ENCODE measurements at places on chromosomes 12 and 14.

DNA sequence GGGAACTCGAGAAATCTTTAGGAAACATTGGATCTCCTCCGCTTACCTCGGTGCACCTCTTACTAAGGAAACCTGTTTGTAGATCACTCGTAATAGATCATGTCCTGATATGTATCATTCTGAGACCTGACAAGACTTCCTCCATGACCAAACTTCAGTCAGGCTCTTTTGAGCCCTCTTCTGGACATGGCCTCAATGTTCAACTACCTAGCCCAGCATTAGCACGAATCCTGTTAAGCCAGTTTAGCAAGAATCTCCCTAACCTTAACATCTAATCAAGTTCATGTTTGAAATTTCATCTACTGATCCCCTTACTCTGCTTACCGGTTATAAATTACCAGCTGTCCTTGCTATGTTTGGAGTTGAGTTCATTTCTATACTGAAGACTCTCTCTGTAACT, 713.9 kb upstream of the USP15 start:
- DNase-seq: no peak

DNA sequence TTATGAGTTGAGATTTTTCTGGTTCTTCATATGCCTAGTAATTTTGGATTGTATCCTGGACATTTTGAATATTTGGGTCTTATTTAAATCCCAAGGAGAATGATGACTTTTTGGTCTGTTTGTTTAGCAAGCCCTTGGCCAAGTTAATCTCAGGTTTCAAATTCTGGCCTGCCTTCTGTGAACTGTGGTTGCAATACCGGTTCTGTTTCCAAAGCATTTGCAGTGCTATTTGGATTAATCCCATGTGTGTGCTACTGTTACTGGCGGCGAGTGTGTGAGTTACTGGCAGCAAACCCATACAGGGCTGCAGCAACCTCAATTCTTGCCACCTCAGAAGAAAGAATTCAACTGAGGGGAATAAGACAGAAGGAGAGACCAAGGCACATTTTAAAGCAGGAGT, 51.1 kb downstream of the TMEM260 start:
- DNase-seq: no peak

GRCh38 chr12:104462931-104463339, 6.2 kb downstream of the CHST11 start:
- DNase-seq: no peak

GRCh38 chr12:103353913-103354312, 141.9 kb downstream of the C12orf42 start:
- no peak for DNase-seq

GRCh38 chr14:95614349-95614748, 71.9 kb upstream of the TCL1B start:
- no peak for DNase-seq

- DNase-seq: no peak
Measured at GRCh38 chr12:122333142-122334087, 67.1 kb upstream of the VPS33A start.

- no peak for DNase-seq
Measured at GRCh38 chr12:27076928-27077327, 5.5 kb downstream of the C12orf71 start.

DNA sequence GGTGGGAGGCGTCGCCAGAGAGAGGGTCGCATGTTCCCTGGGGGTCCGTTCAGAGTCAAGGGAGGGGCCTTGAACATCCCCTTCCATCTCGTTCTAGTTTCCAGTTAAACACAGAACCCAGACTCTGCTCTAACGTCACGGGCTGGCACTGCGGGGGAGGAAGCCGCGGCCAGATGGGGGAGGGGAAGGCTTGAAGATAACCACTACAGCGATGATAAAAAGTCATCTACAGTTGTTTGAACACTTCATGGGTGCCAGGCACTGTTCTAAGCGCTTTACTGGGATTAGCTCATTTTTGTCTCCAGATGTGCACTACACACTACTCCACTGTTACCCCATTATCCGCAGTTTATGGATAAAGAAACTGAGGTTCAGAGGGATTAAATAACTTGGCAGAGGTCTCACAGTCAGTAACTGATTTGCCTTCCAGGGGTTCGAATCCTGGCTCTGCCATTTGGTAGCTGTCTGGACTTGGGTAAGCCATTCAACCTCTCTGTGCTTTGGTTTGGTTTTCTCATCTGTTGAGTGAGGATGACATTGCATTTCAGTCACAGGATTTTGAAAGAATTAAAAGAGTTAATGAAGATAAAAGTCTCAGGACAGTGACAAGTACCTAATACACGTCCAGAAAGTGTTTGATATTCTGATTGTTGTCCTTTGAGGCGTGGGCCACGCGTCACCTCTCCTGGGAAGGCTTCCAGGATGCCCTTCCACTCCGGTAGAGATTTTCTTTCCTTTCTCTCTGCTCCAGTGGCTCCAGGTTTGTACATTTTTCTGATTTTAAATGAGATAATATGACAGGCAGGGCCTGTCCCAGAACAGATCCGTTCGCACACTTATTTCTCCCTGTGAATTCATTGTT, 798 bp upstream of the RASAL1 start:
- DNase-seq: no peak

DNA sequence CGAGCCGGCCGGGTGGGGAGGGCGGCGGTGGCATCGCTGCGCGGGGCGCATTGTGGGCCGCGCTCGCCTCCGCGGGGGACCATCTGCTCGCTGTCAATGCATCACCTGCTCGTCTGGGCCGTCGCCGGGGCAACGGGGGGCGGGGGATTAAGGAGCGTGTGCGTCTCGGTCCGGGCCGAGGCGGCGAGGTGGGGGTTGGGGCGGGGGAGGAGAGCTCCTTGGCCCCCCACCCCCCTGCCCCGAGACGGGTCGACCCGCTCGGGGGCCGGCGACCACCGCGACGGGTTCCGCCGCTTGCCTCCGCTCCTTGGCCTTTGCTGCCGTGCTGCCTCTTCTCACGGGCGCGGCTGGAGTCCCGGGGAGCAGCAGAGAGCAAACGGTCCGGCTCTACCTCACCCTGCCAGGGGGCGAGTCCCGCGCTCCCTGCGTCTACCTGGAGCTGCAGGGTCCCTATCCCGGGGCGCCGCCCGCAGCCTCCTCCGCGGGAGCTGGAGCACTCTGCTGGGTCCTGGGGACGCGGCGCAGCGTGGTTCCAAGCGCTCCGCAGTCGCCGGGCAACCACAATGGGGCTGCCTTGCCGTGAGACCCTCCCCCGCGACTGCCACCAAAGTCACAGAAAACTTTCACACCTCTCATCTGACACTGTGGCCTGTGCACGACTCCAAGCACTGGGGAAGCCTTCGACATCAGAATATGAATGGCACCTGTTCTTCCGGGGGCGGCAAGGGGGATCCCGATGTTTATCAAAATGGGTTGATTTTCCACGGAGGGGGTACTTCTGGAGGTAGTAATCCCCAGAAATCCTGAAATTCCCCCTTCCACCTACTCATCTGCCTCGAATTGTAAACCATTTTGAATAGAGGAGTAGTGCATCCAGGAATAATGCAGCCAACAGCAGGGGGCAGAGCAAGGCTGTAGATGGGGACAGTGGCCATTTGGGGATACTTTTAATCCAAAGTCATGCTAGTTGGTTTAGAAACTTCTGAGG, at the start of gene C12orf42:
C12orf42 (minus strand) TSS at position 500 of the 988 bp plus-strand sequence. CDS start 17,542 bp downstream, outside the sequence.
- DNase-seq: peak; percentile 71

GRCh38 chr12:26978801-26979200, 35.4 kb downstream of the TM7SF3 start:
- DNase-seq: no peak

DNA sequence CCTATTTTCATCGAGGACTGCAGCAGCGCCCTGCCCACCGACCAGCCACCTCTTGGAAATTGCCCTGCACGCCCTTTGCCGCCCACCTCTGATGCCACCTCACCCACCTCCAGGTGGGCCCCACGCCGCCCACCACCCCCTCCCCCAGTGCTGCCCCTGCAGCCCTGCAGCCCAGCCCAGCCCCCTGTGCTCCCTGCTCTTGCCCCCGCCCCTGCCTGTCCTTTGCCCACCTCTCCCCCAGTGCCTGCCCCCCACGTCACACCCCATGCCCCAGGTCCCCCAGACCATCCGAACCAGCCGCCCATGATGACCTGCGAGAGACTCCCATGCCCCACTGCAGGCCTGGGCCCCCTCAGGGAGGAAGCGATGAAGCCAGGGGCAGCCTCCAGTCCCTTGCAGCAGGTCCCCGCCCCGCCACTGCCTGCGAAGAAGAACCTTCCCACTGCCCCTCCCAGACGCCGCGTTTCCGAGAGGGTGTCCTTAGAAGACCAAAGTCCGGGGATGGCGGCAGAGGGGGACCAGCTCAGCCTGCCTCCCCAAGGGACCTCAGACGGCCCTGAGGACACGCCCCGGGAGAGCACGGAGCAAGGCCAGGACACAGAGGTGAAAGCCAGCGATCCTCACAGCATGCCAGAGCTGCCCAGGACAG, 96.5 kb downstream of the LGMN start:
- DNase-seq: no peak

DNA sequence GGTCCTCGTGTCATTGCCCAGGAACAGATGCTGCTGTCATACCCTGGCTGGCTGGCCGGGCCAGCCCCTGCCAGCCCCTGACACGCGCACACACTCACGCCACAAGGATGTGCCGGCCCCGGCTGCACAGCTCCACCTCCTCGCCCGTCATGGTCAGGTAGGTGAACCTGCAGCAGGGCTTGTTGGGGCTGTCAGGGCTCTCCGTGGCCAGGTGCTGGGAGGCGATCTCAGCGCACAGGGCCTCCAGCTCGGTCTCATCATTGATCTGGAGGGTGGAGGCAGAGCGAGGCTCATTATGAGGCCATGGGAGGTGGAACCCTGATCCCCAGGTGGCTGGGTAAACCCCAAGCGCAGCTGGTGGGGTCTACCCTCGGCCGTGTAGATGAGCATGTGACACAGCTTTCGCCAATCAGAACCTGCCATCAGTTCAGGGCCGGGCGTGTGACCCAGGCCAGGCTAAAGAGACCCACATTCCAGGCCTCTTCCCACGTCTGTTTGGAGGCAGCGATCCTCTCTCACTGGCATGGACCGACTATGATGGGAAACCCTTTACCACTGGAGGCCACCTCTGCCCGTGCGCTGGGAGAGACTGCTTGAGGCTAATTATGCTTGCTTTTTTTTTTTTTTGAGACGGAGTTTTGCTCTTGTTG, 38.8 kb downstream of the TRAFD1 start:
- DNase-seq: no peak

DNA sequence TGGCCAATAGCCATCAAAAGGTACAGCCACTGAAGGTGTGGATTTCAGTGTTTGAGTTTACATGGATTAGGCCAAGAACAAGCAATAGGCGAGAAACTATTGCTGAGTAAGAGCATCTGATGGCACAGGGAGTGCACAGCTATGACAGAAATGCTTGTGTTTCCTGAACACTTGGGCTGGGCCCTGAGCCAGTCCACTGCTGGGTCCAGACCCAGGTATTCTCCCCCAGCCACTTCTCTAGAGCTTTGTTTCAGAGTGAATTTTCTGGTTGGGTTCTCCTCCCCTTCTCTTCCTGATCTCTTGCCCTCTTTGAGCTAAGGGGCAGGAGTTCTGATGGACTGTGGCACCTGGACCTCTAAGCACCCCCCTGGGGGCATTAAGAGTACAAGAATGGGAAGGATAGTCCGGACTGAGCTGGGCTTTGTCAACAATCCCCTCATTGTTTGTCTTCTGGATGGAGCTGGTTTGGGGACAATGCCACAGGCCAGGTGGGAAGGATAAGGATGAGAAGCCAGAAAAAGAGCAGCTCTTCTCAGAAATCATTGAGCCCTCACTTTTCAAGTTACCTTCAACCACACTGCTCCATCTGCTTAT, 8.3 kb downstream of the HOXC5 start:
- no peak for DNase-seq

DNA sequence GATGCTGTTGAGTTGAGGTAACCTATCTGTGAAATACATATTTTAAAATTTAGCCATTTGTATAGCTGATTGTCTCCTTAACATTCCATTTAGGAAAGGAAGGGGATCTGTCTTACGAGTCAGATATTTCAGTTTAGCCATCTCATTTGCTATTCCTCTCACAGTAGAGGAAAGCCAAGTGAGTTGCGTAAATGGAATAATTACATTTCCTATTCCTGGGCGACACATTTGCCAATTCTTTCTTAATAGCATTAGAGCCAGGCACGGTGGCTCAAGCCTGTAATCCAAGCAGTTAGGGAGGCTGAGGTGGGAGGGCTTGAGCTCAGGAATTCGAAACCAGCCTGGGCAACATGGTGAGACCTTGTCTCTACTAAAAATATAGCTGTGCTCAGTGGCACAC, 116.3 kb downstream of the TMX1 start:
- no peak for DNase-seq

DNA sequence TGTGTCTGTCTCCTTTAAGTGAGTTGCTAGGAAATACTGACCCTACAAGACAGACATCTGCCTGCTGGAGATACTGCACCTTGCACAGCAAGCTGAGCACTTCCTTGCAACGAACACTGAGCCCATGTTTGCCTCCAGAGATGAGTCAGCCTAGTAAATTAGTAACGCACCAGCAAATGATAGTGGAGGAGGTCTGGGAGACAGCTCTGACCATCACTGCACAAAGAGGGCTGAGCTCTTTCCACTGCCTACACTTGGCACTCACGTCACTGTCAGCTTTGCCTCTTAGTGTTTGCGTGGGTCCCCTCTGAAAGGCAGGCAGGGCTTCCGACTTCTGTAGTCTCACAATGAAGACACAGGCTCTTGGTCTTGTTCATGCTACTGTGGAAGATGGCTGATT, 109.0 kb downstream of the APAF1 start:
- no peak for DNase-seq

GRCh38 chr12:76080729-76081415, 3.6 kb downstream of the NAP1L1 start:
- no peak for DNase-seq

DNA sequence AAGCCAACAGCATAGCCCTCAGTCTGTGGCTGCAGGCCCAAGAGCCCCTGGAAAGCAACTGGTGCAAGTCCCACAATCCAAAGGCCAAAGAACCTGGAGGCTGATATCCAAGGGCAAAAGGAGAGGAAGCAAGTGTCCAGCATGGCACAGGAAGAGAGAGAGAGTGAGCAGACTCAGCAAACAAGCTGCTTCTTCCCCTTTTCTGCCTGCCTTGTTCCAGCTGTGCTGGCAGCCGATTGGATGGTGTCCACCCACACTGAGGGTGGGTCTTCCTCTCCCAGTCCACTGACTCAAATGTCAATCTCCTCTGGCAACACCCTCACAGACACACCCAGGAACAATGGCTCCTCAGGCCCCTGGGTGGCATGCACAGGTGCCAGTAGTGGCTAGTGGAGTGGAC, 33.5 kb downstream of the SMCO2 start:
- no peak for DNase-seq

DNA sequence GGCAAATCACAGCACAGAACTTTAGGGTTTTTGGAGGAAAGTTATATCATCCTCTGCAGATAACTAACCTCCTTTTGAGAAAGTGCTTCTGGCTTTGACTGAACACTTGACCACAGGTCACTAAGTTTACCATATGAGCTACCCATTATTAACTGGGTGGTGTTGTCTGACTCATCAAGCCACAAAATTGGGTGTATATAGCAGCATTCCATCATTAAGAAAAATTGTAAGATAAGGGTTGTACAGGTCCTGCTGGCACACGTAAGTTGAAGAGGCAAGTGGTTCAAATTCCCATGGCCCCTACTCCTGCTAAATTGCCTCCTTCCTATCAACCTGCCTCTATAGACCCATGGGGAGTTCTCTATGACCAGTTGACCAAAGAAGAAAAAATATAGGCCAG, 39.5 kb downstream of the L2HGDH start:
- no peak for DNase-seq
